Lung (tissue), 17 donors: ENCODE measurements at places on chromosomes 5 and 9.

GRCh38 chr9:114343471-114344187, 14.0 kb downstream of the ORM2 start:
- no peaks in the 10 kb centered on the region for H3K4me1 ChIP-seq
- H3K27me3 ChIP-seq: no peaks in the 10 kb centered on the region
- H3K4me3 ChIP-seq: no peak overlapping the region
- no peak overlapping the region for H3K27ac ChIP-seq

DNA sequence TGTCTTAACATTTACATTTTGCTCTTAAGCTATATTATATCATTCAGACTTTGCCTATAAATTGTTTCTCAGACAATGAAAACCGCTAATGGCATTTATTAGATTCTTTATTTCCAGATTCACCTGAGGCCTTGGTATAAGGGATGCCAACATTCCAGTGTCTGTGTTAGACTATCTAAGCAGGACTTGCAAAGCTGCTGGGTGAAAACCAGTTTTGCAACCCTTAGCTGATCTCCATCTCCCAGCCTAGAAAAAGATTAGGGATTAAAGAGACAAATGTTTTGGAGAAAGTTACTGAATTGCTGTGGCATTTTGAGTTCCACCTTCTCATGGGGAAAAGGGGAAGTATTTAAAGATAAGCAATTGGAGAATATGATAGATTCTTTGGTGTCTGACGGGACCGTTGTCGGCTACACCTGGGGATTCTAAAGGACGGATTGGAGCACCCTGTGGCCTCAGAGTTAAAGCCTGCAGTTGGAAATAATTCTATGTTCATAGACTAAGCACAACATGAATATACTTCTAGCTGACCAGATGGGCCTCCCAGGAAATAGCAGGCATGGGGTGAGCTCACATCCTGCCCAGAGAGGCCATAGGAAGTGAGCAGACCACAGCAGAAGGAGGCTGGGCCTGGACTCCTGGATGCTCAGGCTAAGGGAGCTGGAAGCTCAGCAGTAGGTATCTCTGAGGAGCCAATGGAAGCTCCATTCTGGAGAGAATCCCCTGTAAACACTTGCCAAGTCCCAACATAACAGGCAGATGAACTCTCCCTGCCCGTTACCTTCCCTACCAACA, 21.8 kb downstream of the ENTREP1 start:
- H3K4me3 ChIP-seq: no peak overlapping the region
- DNase-seq: no peak
- no peaks in the 10 kb centered on the region for H3K27me3 ChIP-seq
- peaks cover 6% of the 10 kb centered on the region for H3K4me1 ChIP-seq
- no peaks in the 10 kb centered on the region for H3K36me3 ChIP-seq

GRCh38 chr9:91146391-91147019, 215.2 kb downstream of the AUH start:
- H3K27ac ChIP-seq: peak overlapping the region; percentile 61
- no peaks in the 10 kb centered on the region for H3K36me3 ChIP-seq
- no peak overlapping the region for H3K4me3 ChIP-seq
- no peaks in the 10 kb centered on the region for H3K27me3 ChIP-seq
- DNase-seq: no peak
- H3K4me1 ChIP-seq: no peaks in the 10 kb centered on the region

GRCh38 chr9:121394292-121394691, 24.2 kb upstream of the STOM start:
- H3K4me1 ChIP-seq: no peaks in the 10 kb centered on the region
- no peak overlapping the region for H3K27ac ChIP-seq

DNA sequence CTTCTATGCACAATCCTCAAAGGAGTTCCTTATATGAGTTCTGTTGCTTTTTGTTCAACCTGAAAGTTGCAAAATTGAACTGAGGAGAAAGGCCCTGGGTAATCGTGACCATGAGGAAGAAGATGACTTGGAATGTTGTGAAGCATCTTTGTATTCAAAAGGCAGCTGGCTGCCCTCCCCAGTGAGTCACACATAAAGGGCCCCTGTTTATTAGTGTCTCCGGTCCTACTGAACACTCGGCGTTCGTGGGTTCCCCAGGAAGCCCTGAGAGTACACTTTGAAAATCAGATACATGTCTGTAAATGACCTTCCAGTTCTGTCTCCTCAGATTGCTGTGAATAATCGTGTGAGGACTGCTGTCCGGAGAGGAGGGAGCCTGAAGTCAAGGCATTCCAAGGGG, 73.6 kb downstream of the C9orf153 start:
- no peaks in the 10 kb centered on the region for H3K36me3 ChIP-seq
- no peaks in the 10 kb centered on the region for H3K4me1 ChIP-seq
- no peak overlapping the region for H3K27ac ChIP-seq
- DNase-seq: no peak

DNA sequence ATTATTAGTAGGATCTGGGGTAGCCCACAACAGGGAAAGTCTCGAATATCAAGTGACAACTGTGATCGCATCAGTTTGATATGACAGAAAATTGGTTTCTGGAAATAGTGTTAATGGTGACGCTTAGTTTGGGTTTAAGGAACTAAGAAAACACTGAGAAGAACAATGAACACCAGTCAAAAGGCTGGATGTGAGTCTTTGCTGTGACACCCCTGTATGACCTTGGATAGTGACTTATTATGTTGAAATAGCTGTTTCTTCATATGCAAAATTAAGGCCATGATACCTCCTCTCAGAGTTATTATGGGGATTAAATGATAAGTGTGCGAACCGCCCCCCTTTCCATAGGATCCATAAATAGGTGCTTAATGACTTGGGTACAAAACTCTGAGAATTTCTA, 926 bp downstream of the DNAJC25 start:
- peak overlapping the region; percentile 98 for H3K4me3 ChIP-seq
- peaks cover 2% of the 10 kb centered on the region for H3K4me1 ChIP-seq
- H3K27ac ChIP-seq: peak overlapping the region; percentile 97
- H3K36me3 ChIP-seq: peaks cover 5% of the 10 kb centered on the region

DNA sequence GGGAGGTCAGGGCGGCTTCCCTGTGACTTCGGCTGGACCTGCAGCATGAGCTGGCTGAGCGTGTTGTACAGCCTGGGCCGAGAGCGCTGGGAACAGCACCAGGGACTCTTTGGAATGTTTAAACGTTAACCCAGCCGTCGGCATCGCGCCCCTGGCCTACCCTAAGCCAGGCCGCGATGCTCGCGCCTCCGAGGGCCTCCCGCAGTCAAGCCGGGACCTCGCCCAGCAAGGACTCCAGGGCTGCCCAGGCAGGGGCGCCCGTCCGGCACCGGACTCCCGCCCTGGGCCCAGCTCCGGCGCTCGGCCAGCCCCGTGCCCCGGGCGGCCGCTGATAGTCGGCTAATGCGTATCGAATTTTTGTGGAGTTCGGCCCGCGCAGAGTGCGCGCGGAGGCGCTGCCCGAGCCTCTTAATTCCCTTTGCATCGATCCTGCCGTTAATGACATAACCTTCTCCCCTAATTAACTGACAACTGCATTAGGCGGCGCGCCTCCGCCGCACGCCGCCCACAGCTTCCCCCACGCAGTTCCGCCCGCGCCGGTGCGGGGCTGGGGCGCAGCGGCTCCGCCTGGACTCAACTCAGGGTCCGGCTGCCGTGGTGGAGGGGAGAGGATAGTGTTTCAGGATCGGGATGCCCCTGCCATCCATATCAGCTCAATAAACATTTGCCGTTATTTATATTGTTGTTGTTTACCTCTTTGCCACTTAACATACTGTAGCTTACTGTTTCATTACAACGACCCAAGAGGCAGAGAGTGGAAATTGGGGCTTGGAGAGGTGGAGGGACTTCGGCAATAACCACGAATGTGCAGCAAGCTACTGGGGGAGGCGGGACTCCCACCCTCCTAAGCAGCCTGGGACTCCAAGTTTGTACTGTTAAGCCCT, 28.8 kb upstream of the CDC23 start:
- H3K27ac ChIP-seq: no peak overlapping the region
- peak; percentile 56 for DNase-seq
- H3K27me3 ChIP-seq: peaks cover 6% of the 10 kb centered on the region
- H3K4me1 ChIP-seq: peaks cover 7% of the 10 kb centered on the region
- no peaks in the 10 kb centered on the region for H3K36me3 ChIP-seq

GRCh38 chr5:62737766-62738165, 159.1 kb downstream of the LRRC70 start:
- H3K4me3 ChIP-seq: no peak overlapping the region
- H3K27me3 ChIP-seq: no peaks in the 10 kb centered on the region
- no peak overlapping the region for H3K27ac ChIP-seq
- no peaks in the 10 kb centered on the region for H3K36me3 ChIP-seq

DNA sequence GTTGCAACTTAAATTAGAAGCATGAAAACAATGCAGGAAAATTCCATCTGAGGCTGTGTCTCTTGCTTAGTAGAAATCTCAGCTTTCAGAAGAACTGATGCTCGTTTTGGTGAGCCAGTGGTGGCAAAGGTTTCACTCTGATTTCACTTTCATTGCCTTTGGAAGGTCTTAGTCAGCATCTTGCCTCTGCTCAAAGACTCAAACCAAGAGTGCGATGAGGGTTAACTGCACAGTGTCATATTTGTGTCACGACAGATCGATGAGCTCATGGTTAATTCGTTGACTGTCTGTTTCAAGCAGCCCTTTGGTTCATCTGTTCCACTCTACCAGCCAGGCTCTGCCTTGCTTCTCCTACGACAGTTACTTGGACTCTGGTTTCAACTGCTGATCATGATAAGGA, 331.3 kb upstream of the KIF2A start:
- DNase-seq: no peak
- H3K27ac ChIP-seq: no peak overlapping the region
- H3K36me3 ChIP-seq: no peaks in the 10 kb centered on the region
- H3K4me1 ChIP-seq: no peaks in the 10 kb centered on the region

GRCh38 chr9:37963936-37964739, 60.2 kb upstream of the SLC25A51 start:
- H3K27me3 ChIP-seq: no peaks in the 10 kb centered on the region
- no peak overlapping the region for H3K4me3 ChIP-seq
- H3K27ac ChIP-seq: peak overlapping the region; percentile 88

- no peaks in the 10 kb centered on the region for H3K4me1 ChIP-seq
- no peak for DNase-seq
- no peak overlapping the region for H3K27ac ChIP-seq
- H3K36me3 ChIP-seq: no peaks in the 10 kb centered on the region
These were observed 145.2 kb upstream of the CDH12 start for GRCh38 chr5:22998362-22998761.

- H3K4me1 ChIP-seq: no peaks in the 10 kb centered on the region
- H3K36me3 ChIP-seq: no peaks in the 10 kb centered on the region
- no peaks in the 10 kb centered on the region for H3K27me3 ChIP-seq
- H3K4me3 ChIP-seq: no peak overlapping the region
- no peak overlapping the region for H3K27ac ChIP-seq
These were observed 293.4 kb downstream of the EDIL3 start for GRCh38 chr5:84091127-84091799.
